ENCODE measurements at places on chromosomes 6 and 20. TPM values are rescaled to one million over a fixed set of nuclear protein-coding genes. Genes with fewer than 3 reads are reported as not detected.
A peak's percentile ranks its signal among the peaks of the same experiment; 100 is the strongest.

TNF gene
- total RNA-seq: 22.6 TPM

LHFPL5 gene
- total RNA-seq: not detected

GRCh38 chr6:125791151-125791819 is 525 bp downstream of the NCOA7 start:
- peak; percentile 71 for DNase-seq

GRCh38 chr6:100456908-100457235 is 7.8 kb downstream of the SIM1 start:
- DNase-seq: peak; percentile 20
